ENCODE measurements at places on chromosomes 2 and 18.

- no peak for DNase-seq
Measured at GRCh38 chr18:10391506-10391905, 62.9 kb upstream of the APCDD1 start.

DNA sequence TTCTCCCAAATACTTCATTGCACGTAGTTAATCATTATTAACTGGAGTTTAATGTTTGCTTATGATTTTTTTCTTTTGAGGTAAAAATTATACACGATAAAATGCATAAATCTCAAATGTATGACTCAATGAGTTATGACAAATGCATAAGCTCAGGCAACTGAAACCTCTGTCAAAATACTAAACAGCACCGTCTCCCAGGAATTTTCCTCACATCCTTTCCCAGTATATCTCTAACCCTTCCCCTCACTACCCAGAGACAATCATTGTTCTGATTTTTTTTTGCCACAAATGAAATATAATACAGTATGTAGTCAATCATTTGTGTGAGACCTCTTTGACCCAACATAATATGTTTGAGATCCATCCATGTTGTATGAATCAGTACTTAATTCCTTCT lies 606.5 kb downstream of the CPS1 start:
- no peak for DNase-seq

- DNase-seq = no peak
Measured at GRCh38 chr2:121071034-121071504, 213.9 kb downstream of the TFCP2L1 start.

GRCh38 chr18:5527603-5528002 lies 16.2 kb downstream of the EPB41L3 start:
- DNase-seq = no peak

GRCh38 chr2:134973241-134974138 lies 54.9 kb downstream of the CCNT2 start:
- no peak for DNase-seq

DNA sequence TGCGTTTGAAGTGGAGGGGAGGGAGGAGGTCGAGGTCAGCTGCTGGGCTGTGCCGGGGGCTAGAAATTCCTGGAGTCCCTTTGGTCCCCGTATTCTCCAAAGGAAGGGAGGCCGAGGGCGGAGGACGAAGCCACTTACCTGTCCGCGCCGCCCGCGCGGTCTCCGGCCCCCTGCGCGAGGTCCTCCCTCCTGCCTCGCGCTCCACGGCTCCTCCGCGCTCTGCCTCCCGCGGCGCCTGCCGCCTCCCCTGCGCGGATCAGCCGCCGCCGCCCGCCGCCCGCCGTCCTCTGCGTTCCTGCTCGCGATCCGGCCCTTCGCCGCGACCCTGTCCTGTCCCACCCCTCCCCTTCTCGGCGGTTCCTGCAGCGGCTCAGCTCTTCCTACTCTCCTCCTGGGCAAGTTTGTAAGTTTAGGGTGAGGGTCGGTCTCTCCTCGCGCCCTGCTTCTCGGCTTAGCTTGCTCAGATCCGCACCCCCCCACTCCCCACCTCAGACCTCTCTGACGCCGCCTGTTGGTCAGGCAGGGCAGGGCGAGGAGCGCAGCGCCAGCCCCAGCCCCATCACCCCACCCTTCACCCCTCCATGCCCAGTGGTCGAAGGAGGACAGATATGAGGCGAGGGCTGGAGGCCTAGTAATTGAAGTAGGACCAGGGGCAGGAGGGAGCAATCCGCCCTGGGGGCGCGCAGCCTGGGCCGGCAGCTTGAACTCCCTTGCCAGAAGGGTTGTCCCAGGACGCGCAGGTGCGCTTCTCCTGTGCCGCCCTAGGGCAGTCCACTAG lies 9.7 kb upstream of the SKOR2 start:
- no peak for DNase-seq

GRCh38 chr2:207847098-207847806 lies 77.5 kb upstream of the FZD5 start:
- no peak for DNase-seq

DNA sequence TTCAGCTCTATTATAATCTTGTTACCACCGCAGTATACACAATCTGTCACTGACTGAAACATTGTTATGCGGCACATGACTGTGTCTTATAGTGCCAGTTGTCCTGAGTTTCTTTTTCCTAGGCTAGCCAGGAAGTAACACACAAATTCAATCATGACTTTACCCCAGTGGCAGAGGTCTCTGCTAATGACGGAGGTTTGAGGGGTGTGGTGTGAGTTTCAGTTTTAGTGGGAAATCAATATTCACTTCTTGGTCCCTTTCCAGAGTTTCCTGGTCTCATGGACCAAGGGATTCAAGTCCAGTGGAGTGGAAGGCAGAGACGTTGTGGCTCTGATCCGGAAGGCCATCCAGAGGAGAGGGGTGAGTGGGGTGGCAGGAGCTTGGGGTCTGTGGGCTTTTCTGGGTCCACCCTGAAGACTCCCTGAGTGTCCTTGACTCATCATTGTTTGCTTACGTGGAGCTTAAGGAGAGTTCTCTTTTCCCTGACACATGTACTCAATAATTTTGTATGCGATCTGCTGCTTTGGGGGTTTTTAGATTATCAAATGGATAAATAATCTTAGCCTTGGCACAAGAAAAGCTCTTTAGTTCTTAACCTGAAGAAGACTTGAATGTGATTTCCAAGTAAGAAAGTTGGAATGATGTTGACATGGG lies 39.2 kb downstream of the HK2 start:
- no peak for DNase-seq

GRCh38 chr2:162085090-162085891 lies 11.3 kb upstream of the DPP4 start:
- no peak for DNase-seq

DNA sequence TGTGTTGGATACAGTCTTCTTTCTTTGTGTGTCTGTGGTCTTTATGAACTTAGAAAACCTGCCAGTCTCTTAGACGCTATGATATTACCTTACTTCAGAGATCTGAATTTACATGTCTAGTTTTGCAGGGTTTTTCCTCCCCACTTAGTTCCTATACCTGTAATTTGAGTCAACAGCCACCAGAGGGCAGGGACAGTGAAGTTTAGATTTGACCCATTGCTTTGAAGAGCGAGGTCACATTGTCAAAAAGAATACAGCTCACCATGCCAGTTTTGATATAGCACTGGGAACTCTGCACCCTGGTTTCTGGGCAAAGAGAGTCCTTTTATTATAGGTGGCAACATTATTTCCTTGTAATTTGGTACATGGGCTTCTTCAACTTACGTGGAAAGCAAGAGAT lies 102.3 kb downstream of the MAPK4 start:
- DNase-seq = no peak

- no peak for DNase-seq
Measured at GRCh38 chr2:49004036-49004626, 150.2 kb downstream of the FSHR start.

Data from stimulated activated CD8-positive, alpha-beta memory T cell treated with anti-CD3 and anti-CD28 coated beads, Interleukin-4, amount 100 ng/mL, for 1 hour (primary cell).